ENCODE measurements at places on chromosomes 7 and 10.

GRCh38 chr7:24052572-24053260, 231.3 kb upstream of the NPY start:
- no peak for DNase-seq

DNA sequence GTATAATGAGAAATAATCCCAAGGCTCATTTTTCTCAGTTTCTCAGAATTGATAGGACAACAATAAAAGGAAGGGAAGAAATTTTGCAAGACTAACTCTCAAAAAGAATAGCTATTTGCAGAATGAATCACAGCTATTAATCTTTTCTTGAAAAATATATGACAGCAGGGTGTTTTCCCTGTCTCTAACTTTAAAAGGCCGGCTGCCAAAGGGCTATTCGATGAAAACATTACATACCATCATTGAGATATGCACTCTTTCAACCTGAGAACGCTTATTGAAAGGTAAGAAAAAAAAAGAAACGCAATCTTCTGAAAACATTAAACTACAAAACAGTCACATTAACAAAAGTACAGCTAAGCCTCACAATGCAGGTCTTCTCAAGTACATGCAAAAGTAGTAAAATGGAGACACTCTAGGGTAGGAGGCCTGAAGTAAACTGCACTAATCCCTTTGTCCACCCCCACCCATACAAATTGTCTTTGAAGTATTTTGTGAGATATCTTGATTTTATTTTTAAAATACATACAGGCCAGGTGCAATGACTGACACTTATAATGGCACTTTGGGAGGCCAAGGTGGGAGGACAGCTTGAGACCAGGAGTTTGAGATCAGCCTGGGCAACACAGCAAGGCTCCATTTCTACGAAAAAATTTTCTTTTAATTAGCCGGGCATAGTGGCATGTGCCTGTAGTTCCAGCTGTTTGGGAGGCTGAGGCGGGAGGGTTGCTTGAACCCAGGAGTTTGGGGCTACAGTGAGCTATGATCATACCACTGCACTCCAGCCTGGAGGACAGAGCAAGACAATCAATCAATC, 83.0 kb downstream of the PARD3 start:
- no peak for DNase-seq

DNA sequence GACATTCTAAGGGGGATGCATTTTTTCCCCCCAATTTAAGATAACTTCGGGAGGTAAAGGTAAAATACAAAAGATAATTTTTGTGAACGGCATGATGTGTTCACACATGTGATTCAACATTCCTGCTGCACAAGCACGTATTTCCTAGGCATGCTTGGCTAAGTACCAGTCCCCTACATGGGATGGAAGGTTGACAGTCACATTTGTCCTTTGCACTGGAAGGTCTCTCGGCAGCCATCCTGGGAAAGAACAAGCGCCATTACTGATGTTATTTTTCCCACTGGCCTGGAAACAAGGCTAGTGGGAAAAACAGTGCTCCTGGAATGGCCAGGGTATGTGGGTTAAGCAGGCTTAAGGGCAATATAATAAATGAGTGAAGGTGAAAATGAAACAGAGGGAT, 276.2 kb upstream of the AOAH start:
- DNase-seq: no peak

DNA sequence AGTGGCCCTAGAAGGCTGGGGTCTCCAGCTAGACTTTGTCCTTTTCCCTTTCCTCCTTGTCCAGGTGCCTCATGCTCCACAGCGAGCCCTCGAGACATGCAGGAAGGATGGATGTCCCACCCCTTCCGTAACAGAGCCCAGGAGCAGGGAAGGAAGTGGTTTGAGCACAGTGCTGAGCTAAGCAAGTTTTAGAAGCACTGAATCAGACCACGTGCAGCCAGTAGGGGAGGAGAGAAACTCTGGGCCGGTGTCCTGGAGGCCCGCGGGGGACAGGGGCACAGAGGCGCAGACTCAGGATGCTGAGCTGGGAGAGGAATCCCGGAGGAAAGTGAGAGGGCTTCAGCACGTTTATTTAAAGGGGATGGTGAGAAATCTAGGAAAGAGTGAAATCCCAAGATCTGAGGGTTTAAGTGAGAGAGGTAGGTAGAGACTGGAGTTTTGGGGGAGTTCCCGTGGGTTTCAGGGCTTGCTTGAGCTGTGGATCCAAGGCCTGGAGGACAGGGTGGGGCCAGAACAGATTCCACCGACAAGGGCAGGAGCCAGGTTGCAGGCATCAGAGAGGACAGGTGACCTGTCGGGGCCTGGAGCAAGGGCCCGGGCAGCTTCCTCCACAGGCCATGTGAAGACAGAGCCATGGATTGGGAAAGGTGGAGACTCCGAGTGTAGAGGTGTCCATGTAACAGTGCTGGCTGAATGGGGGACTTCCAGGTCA, 4.4 kb upstream of the IRF5 start:
- no peak for DNase-seq

GRCh38 chr7:157113607-157114006, 25.1 kb upstream of the UBE3C start:
- DNase-seq: no peak

DNA sequence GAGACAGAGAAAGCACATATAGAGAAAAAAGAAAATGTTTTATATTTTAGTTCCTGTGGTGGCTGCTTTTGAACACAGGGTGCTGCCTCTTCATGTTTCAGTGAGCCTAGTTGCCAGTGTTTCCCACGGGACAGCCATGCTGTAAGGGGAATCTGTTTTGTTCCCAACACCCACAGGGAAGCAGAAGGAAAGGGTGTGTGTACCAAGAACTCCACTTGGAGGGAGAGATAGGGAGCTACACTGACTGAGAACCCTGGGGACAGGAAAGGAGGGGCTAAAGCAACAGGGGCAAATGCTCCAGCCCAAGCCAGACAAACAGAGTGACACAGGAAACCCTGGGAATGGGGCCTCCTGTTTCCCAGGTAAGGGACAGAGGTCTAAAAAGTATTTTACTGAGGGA, 40.2 kb downstream of the FRMPD2 start:
- DNase-seq: no peak

DNA sequence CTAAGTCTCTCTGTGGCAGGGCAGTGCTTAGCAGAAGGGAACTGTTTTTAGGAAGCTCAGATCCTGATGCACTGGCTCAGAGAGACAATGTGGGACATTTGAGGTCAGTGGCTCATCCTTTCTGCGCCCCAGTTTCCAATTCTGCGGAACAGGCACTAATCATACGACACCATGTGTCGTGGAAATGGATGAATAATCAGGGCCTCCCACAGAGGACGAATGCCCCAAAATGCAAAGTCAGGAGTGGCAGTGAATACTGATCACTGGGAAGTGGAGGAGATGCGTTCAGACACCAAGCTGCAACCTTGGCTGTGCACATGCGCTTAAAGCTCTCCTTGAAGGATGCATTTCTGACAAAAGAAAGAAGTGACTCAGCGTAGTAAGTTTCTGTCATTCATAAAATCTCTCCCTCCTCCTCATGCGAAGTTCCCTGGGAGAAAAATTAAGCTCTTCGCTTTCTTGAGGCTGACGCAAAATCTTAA, 21.9 kb upstream of the ECHDC3 start:
- no peak for DNase-seq

DNA sequence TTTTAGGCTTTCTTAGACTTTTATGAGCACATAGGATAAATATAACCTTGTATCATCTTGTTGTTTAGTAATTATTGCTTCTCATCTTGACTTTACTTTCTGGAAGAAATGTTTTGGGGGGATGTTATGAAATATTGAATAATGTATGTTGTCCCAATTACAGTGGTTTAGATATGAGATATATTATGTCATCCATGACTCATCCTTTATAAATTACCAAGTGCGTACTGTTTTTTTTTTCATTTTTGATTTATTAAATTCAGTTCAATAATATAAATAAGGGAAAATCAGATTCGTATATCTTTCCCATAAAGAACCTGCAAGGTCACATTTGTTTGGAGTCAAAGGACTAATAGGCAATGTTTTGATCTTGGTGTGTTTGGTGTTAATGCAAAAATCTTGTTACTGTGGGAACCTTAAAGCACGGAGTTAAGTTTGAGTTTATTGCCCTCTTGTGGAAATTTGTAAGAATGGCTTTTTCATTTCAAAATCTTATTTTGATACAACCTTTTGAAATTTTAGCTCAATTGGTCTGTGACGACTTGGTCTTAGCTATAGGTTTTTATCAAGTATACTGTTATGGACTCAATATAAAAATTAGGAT, 108.6 kb downstream of the SRI start:
- peak; percentile 62 for DNase-seq

GRCh38 chr7:157890921-157891401, 554.2 kb downstream of the DNAJB6 start:
- DNase-seq: no peak

DNA sequence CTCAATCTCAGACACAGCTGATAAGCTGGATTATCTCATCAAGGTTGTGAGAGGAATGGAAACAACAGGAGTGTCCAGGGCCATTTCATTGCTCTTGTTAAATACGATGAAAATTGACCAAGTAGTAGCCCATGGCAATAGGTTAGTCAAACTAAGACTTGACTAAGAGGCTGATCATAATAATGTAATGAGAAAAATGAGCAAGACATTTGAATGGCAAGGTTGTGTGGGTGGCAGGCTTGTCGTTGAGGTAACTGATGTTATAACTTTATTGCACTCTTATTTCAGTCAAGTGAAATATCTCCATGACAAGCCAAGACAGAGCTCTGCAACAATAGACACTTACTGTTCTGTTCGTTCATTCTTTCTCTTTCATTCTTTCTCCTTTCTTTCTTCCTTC, 532.0 kb downstream of the GATA3 start:
- DNase-seq: no peak

GRCh38 chr7:107021600-107021999, 22.9 kb upstream of the PRKAR2B start:
- no peak for DNase-seq

DNA sequence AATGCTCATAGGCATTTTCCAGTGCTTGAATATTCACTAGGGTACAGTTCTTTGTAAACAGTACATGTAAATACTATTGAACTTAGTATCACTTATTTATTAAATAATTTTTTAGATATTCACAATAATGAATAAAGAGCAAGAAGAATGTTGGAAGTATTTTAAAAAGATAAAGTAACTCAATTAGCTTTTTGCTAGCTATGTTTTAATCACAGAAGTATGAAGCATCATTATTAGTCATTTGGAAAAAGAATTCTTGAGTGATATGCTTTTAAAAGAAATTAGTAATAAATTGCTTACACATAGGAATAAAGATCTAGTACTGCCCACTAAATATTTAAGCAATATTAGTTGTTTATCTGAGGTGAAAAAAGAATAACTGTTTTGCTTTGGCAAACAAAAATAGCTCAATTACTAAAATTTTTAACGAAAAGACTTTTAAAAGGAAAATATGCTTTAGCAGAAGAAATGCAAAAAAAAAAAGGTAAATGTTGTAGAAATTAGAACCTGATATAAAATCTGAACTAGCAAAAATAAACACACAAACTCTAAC, 66.5 kb downstream of the SGMS1 start:
- DNase-seq: no peak

GRCh38 chr10:96133135-96133534, 3.0 kb downstream of the ZNF518A start:
- no peak for DNase-seq

GRCh38 chr10:114682532-114682931, 24.5 kb upstream of the ABLIM1 start:
- no peak for DNase-seq

DNA sequence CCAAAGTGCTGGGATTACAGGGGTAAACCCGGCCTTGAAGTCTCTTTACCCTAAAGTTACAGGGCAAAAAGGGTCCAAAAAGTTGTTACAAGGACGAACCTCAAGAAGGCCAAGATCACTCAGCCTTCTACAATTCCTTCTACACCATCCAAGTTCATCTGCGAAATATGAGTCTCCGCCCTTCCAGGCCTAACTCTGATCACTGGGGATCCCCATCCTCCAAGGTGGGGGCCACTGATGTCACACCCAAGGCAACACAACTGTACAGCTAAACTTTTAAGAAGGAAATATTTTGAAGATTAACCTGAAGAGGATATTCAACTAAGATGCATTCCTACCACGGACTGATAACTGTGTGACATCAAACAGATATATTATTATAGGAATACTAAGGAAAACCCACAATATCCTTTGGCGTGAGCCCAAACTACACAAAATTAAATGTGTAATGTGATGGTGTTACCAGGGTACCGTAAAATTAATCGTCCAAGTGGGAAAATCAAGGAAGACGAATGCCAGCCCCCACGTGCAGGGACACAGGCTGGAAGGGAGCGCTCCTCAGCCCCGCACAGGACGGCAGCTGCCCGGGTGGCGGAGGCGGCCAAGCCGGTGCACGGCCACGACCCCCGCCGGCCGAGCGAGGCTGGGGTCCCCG, 1.0 kb downstream of the PAXIP1 start:
- DNase-seq: peak; percentile 31
